Natural killer cell (primary cell): ENCODE measurements at places on chromosomes 5 and 9.

DNA sequence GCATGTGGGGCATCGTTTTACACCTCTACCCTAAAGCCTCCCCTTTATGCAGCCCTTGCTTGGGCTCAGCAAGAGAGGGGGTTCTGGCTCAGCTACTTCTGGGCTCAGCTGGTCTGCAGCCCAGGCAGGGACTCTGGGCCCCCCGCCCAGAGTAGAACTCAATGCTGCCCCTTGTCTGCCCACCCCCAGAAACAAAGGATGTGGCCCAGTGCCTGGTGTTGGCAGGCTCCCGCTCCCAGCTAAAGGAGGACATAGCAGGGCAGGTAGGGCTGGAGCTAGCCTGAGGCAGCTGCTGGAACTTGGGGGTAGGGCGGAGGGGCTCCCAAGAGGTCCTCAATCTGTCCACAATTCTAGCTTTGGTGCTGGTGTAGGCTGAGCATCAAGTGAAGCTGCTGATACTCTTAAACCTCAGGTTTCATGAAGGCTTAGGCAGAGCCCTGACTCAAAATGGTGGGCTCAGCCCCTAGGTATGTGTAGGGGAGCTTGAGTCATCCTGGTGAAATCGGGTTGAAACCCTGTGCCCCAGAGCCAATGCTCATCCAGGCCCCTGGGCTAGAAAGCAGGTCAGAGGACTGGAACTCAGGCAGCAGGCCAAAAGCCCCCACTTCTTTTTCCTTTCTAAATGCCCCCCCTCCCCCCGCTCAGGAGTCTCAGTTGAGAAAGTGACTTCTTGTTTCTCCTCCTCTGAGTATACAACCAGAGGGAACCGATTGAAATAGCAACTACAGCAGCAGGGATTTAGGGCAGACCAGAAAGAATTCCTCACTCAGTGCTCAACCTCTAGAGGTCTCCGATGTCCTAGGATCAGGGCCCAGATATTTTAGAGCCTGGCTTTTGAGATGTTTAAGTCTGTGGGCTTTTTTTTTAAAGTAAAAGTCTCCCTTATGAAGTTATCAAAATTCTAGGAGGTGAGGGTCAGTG lies 11.4 kb downstream of the PSD2 start:
- no peak for DNase-seq
- H3K36me3 ChIP-seq: no peaks in the 10 kb centered on the region
- no peak overlapping the region for H3K27ac ChIP-seq
- no peak overlapping the region for H3K4me3 ChIP-seq

DNA sequence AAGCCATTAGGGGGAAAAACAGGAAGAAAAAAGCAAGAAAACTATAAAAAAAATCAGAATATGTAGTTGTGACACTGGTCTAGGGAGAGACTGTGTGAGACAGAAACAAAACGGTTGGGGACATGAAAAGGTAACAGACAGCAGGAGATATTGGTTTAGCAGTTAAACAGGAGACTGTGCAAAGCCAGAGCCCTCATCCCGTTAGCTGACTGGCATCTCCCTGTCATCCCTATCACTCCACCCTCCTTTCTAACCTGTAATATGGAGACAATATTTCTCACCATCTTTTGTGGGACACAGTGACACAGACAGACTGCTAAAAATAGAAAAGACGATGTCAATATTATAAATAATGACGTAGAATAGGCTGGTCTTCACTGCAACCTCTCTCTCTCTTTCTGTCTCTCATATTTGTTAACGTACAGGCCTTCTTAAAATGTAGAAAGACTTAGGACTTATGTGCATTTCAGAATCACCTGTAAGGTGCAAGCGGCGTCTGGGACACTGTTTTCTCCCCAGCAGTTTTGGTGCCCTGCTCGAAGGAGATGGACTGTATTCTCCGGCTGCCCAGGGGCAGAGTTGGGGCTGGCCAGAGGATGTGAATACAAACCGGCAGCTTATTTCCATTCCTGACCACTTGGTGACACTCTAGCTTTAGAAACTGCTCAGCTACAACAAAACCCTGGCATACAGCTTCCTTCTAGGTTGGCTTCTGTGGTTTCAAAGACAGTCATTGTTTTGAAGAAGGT lies 190.6 kb downstream of the MAT2B start:
- H3K36me3 ChIP-seq: no peaks in the 10 kb centered on the region
- peak; percentile 24 for DNase-seq
- no peaks in the 10 kb centered on the region for H3K27me3 ChIP-seq
- no peaks in the 10 kb centered on the region for H3K4me1 ChIP-seq
- no peak overlapping the region for H3K4me3 ChIP-seq

DNA sequence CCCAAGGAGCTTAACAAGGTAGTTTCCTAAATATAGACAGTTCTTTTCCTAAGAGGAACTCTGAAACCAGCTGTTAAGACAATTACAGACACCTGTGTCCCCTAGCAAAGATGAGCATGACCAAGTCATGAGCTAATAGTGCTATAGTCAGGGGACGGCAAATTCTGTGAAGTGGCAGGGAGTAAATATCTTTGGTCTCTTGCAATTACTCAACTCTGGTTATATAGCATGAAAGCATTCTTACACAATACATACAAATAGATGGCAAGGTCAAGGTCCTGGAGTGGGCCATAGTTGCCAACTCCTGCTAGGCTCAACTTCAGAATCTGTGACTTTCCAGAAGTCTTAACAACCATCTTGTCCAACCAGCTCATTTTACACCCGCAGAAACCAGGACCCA lies 103.7 kb downstream of the RFK start:
- no peak overlapping the region for H3K27ac ChIP-seq
- H3K4me3 ChIP-seq: no peak overlapping the region
- no peak for DNase-seq

DNA sequence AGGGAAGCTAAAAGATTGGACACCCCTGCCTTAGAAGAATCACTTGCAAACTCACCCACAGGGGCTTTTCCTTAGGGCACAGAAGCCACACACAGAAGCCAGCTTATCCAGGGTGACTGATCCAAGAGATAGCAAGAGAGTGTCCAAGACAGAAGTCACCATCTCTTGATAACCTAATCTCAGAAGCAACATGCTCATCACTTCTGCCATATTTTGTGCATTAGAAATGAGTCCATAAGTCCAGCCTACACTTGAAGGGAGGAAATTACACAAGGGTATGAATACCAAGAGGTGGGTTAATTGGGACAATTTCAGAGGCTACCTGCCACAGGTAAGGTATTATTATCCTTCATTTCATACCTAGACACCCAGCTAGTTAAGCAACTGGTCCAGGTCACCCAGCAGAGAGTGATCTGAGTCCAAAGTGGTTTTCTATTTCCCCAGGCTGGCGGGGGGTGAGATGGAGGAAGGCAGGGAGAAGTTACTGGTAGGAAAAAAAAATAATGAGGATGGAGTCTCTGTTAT lies 3.7 kb upstream of the ERGIC1 start:
- H3K4me1 ChIP-seq: peaks cover 20% of the 10 kb centered on the region
- H3K27me3 ChIP-seq: no peaks in the 10 kb centered on the region
- no peaks in the 10 kb centered on the region for H3K36me3 ChIP-seq
- no peak overlapping the region for H3K4me3 ChIP-seq

- DNase-seq: no peak
- H3K4me1 ChIP-seq: no peaks in the 10 kb centered on the region
- H3K4me3 ChIP-seq: no peak overlapping the region
- H3K27me3 ChIP-seq: no peaks in the 10 kb centered on the region
- no peaks in the 10 kb centered on the region for H3K36me3 ChIP-seq
- no peak overlapping the region for H3K27ac ChIP-seq
These were observed 173.3 kb downstream of the RMI1 start for GRCh38 chr9:84153885-84154284.

GRCh38 chr5:50967563-50968355 lies 301.3 kb downstream of the PARP8 start:
- peak overlapping the region; percentile 25 for H3K4me3 ChIP-seq
- no peaks in the 10 kb centered on the region for H3K36me3 ChIP-seq
- H3K27ac ChIP-seq: no peak overlapping the region
- peaks cover 70% of the 10 kb centered on the region for H3K27me3 ChIP-seq
- peaks cover 42% of the 10 kb centered on the region for H3K4me1 ChIP-seq
- no peak for DNase-seq

- H3K27ac ChIP-seq: no peak overlapping the region
- H3K36me3 ChIP-seq: no peaks in the 10 kb centered on the region
- no peaks in the 10 kb centered on the region for H3K27me3 ChIP-seq
- no peaks in the 10 kb centered on the region for H3K4me1 ChIP-seq
These were observed 88.8 kb downstream of the FER start for GRCh38 chr5:108836492-108836891.

DNA sequence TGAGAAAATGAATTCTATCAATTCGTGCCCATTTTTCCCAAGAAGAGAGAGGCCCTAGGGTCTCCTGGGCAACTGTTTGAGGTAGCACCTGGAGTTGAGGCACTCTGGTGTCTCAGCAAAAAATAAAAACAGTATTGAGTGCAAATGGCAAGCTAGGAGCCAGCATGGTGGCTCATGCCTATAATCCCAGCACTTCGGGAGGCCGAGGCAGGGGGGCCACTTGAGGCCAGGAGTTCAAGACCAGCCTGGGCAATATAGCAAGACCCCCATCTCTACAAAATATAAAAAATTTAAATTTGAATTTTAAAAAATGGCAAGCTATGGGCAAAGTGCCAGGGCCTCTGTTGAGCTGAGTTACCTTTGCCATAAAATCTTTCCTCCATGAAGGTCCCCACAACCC lies 136.0 kb downstream of the CDK5RAP2 start:
- peaks cover 5% of the 10 kb centered on the region for H3K4me1 ChIP-seq
- H3K4me3 ChIP-seq: no peak overlapping the region
- no peaks in the 10 kb centered on the region for H3K27me3 ChIP-seq
- peaks cover 55% of the 10 kb centered on the region for H3K36me3 ChIP-seq
- no peak overlapping the region for H3K27ac ChIP-seq

DNA sequence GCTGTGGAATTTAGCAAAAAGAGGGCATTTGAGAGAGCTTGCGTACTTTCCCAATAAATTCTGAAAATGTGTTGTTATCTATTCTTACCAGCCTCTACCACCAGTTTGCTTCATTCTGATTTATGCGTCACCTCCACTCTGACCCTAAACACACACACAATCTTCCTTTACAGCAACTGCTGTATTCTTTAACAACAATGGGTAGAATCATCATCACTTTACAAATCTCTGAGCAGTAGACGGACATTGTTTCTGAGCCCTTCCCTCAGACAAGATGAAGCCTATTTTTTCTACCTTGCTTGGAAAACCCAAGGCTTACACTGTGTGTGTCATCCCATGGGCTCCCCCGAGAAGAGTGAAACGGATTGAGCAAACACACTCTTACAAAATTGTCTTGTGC lies 83.1 kb upstream of the RASA1 start:
- no peaks in the 10 kb centered on the region for H3K4me1 ChIP-seq

DNA sequence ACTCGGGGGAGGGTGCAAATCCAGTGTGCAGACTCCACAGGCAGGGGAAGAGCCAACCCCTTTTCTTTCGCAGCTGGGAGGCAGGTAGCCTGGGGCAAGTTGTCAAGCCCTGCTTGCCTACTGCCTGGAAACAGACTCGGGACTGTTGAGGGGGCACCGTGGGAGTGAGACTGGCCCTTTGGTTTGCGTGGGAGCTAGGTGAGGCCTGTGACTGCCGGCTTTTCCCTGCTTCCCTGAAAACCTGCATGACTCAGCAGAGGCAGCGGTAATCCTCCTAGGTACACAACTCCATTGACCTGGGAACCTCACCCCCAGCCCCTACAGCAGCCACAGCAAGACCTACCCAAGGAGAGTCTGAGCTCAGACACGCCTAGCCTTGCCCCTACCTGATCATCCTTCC lies 509.5 kb downstream of the DTWD2 start:
- H3K27ac ChIP-seq: no peak overlapping the region
- H3K36me3 ChIP-seq: no peaks in the 10 kb centered on the region
- no peak overlapping the region for H3K4me3 ChIP-seq
- no peak for DNase-seq
- no peaks in the 10 kb centered on the region for H3K27me3 ChIP-seq
- no peaks in the 10 kb centered on the region for H3K4me1 ChIP-seq

GRCh38 chr9:113247640-113248039 lies 26.3 kb downstream of the SLC31A1 start:
- H3K4me1 ChIP-seq: no peaks in the 10 kb centered on the region
- H3K4me3 ChIP-seq: no peak overlapping the region
- DNase-seq: no peak
- H3K36me3 ChIP-seq: no peaks in the 10 kb centered on the region

- no peak overlapping the region for H3K27ac ChIP-seq
- no peak overlapping the region for H3K4me3 ChIP-seq
- H3K27me3 ChIP-seq: peaks cover 41% of the 10 kb centered on the region
- H3K4me1 ChIP-seq: no peaks in the 10 kb centered on the region
- DNase-seq: no peak
- H3K36me3 ChIP-seq: no peaks in the 10 kb centered on the region
These were observed 24.5 kb downstream of the LECT2 start for GRCh38 chr5:135930029-135930948.

GRCh38 chr5:107519900-107520354 lies 150.8 kb downstream of the EFNA5 start:
- no peak overlapping the region for H3K4me3 ChIP-seq
- no peaks in the 10 kb centered on the region for H3K27me3 ChIP-seq
- DNase-seq: no peak
- peaks cover 6% of the 10 kb centered on the region for H3K4me1 ChIP-seq

DNA sequence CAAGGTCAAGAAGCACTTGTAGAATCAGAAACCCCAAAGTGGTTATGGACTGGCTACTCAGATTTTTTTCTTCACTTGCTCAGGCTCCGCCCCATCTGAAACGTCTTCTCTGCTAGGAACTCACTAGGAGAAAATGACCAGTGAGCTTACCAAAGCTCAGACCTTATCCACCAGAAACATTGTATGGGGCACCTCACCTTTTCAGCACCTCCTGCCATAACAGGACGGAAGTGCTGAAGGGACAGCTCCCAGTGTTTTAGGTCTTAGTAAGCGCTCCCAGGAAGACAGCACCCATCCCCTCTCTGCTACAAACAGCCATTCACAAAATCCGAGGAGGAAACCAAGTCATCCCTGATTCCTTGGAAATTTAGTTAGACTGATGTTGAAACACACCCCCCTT lies 1.2 kb upstream of the GABRA1 start:
- H3K4me3 ChIP-seq: no peak overlapping the region
- no peak overlapping the region for H3K27ac ChIP-seq
- H3K27me3 ChIP-seq: no peaks in the 10 kb centered on the region
- no peaks in the 10 kb centered on the region for H3K36me3 ChIP-seq
- DNase-seq: no peak

DNA sequence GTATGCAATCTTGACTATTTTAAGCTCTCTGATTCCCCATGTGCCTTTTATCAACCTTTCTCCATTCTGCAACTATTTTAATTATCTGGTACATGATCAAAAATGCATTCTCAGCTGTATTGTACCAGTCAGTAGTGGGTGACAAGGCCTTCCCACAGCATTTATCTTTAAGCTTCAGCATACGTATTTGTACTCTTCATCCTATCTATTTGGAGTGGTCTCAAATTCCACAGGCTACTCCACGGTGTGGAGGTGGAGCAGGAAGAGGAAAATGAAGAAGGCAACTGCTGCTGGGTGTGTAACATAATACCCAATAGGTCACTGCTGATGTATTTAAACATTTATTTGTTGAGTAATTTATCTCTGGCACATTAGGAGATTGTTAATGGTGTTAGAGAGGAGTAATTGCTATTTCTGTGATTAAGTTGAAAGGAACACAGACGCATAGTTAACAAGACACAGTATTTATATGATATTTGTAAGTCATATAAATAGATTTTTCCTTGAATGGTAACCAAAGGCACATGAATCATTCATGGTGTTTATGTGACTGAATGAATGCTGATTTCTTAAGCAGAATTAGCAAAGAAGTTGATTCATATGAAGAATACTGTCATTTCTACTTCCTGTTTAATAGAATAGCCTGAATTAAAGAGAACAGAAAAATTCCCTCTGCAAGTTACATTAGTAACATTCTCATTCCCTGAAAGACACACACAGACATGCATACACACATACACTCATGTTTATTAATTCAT lies 153.8 kb upstream of the NR3C1 start:
- no peak for DNase-seq
- no peak overlapping the region for H3K27ac ChIP-seq
- H3K27me3 ChIP-seq: no peaks in the 10 kb centered on the region
- no peak overlapping the region for H3K4me3 ChIP-seq
- H3K36me3 ChIP-seq: no peaks in the 10 kb centered on the region
